ENCODE measurements at places on chromosomes 12 and 14.

- DNase-seq, result no peak
These were observed 1.3 kb upstream of the ATP2A2 start for GRCh38 chr12:110279566-110280375.

- DNase-seq, result no peak
These were observed 24.0 kb upstream of the LGR5 start for GRCh38 chr12:71415336-71416231.

DNA sequence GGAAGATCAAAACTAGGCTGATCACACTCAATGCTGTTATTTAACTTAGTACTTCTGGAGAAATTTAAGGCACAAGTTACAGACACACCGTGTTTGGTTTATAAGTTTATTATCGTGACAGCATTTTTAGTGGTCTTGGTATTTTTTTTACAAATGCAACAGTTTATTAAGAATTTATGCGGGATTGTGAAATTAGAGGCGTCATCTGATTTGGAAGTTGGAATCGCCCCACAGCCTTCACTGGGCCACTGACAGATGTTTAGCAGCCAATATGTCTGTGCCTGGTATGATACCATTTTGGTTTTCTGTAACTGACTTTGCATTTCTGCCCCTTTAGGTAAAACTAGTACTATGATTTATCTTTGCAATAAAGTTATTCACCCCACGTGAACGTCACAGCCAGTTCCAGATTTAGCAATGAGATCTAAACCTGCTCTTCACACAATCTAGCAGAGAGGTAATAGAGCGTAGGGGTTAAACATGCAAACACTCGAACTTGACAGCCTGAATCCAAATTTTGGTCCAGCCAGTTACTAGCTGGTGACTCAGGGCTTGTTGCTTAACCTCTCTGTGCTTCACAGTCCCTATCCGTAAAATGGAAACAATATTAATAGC, 73.2 kb upstream of the SSTR1 start:
- no peak for DNase-seq

- DNase-seq, result no peak
These were observed 37.1 kb upstream of the AMN1 start for GRCh38 chr12:31765931-31766330.

- no peak for DNase-seq
These were observed 568.3 kb upstream of the FLRT2 start for GRCh38 chr14:84961637-84962036.

DNA sequence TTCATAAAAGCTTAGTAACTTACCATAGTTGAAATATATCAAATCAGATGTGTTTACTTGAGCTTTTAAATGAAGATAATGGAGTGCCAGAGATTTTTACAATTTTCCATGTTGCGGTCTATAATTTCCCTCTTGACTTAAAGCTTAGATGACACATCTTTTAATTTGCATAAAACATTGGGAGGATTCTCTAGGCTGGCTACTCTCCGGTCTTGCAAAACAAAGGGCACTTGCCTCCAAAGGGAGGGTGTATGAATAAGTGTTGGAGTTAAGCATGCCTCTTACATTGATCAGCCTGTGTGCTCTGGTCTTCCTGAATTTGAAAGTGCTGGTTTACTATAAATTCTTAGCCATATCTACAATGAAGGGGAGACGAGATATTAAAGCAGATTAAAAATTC, 336.4 kb upstream of the NAV3 start:
- no peak for DNase-seq

- no peak for DNase-seq
These were observed 19.3 kb upstream of the CCER1 start for GRCh38 chr12:90974286-90974685.

GRCh38 chr12:44000309-44000952, 164.6 kb downstream of the TMEM117 start:
- DNase-seq, result no peak

DNA sequence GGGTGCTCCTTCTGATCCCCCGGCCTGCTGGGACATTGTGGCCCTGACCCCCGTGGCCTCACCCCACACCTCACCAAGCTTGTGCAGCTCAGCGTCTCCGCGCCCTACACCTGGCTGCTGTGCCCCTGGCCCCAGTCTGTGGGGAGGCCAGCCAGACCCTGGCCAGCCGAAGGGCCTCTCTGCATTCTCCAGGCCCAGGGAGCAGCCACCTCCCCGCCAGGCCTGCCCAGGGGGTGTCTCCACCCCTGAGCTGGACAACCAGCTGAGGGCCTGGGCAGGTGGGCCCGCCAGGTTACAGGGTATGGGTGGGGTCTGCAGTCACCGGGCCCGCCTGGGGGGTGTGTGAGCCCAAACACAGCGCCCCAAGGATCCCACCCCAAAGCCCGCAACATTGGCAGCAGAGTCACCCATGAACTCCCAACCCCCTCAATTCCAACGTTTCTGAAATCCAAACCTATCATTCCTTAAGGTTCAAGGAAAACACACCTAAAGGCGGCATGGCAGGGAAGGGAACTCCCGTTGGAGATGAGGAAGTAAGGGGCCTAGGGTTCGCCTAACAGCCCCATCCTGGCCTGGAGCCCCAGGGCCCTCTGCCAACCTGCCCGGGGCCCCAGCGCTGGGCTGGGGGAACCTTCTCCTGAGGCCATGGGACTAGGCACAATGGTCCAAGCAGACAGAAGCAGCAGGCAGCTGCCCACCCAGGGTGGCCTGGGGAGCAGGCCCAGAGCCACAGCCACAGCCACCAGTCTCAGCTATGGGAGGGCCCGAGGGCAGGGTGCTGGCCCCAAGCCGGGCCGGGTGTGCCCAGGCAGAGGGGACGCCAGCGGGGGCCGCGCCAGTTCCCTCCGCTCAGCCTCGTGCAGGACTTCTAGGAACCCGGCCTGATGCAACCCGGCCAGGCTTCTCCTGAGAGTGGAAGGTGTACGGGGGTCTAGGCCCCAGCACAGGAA, 8.5 kb downstream of the AKT1 start:
- DNase-seq, result no peak

DNA sequence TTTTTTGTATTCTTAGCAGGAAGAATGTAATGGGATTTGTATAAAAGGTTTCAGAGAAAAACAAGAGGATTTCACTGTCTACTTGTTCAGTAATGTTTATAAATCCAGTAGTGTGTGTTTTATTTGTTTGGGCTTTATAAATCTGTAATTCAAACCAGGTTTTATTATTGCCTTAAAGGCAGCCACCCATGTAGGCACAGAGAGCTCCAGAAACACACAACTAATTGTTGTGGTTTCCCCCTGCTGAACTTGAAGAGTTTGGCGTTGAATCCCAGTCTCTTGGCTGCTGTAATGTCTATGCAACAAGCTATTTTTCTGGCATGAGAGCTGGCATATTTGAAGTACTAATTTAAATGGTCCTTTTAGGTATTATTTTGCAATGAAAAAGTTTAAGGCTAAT, 63.4 kb upstream of the SLCO1C1 start:
- no peak for DNase-seq

- DNase-seq, result no peak
These were observed 913.1 kb upstream of the FBXO33 start for GRCh38 chr14:40345334-40345733.

DNA sequence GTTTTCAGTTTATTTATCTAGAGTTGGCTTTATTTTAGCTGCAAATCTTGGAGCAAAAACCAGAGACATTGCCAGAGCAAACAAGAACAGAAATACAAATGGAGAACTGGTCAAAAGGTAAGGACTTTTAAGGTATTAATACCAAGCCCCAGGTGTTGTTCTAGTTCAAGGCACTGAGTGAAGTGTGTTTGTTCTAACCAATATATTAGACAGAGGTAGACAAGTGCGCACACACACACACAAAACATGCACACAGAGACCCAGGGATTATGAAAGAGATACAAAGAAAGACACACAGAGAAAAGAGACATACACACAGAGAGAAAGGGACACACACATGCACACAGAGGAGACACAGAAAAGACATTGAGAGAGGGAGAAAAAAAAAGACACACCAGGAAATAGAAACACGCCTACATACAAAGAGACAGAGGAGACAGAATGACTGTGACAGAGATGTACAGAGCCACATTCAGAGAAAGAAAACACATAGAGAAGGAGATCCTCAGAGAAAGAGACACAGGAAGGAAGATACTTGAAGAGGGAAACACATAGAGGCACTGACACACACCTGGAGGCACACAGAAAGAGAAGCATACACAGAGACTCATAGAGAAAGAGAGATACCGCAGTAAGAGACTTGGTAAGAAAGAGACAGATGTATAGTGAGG, 50.2 kb downstream of the MIPOL1 start:
- DNase-seq, result no peak

- no peak for DNase-seq
These were observed 660 bp upstream of the MAP1LC3B2 start for GRCh38 chr12:116558280-116559161.

- DNase-seq, result no peak
These were observed 223.0 kb downstream of the SLC6A15 start for GRCh38 chr12:84689638-84690037.

GRCh38 chr14:37411079-37411735, 183.8 kb downstream of the FOXA1 start:
- DNase-seq, result no peak

DNA sequence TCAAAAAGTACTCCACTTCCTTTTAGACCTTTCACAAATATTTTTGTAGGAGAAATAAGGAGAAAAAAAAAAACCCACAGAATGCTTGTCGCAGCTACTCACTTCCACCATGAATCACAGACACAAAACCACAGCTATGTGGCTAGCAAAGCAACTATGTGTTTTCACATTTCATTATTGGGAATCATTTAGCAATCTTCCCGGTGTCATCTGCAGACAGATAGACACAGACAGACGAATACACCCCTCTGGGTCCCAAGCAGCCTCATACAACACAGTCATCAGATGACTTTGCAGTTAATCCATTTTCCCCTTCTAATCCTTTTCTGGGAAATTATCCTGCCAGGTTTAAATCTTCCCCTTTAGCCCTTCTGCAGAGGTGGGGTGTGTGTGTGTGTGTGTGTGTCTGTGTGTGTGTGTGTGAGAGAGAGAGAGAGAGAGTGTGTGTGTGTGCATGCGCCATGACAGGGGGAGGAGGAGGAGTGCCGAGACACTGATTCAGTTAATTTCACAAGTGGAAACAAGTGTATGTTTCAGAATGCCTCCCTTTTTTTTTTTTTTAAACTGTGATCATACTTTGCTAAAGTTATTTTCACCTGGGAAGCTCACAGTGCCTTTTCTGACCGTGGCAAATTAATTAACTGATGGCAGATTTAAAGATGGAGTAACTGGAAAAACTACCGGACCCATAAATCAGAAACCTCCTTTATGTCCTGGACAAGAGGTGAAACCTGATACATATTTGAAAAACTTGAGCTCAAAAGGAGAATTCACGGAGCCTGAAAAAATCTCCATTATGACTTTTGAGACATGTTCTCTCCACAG, 39.9 kb downstream of the LTBP2 start:
- no peak for DNase-seq

GRCh38 chr12:131002216-131002631, 48.5 kb downstream of the ADGRD1 start:
- no peak for DNase-seq

DNA sequence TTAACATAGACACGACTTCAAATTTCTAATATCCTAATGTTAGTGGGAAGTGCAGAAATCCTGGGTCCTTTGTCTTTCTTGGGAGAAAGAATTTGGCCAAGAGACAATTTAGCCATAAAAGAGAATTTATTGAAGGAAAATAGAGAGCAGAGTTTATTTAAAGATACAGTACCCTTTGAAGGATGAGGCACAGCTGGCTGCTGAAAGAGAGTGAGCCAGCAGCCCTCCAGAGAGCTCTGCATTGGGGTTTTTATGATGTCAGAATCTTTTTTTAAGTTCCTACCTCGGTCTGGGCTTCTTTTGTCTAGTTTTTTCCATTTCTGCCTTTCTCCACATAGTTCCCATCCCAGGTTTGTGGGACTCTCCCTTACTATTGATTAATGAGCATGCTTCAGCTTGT, 37.5 kb downstream of the CCER1 start:
- DNase-seq, result no peak

- no peak for DNase-seq
These were observed 26.9 kb downstream of the BATF start for GRCh38 chr14:75549169-75549568.

GRCh38 chr14:88533064-88533602, 21.7 kb downstream of the PTPN21 start:
- no peak for DNase-seq

GRCh38 chr14:59787045-59787674, 83.4 kb downstream of the RTN1 start:
- no peak for DNase-seq

DNA sequence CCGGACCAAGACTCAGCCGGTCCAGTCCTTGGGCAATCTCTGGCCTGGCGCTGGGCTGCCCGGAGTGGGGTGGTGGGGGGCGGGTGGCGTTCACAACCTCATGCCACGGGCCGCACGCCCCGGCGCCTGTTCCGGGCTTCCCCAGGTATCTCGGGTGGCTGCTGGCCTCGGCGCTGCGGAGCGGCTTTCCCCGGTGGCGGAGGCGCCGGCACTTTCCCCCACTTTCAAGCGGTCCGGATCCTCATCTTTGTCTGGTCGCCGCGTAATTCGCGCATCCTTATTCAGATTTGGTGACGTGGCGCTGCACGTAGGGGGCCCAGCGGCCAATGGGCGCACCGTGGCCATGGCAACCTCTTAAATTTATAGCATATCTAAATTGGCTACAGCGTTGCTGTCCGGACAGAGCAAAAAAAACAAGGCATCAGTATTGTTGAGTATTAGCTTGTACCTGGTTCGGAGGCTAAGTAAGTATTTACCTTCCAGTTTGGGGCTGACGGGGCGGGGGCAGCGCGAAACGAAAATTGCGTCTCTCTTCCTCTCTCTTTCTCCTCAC, at the start of gene LHX5:
Gene LHX5, minus strand, starts transcription at position 253 of the 553 bp plus-strand sequence. CDS start 373 bp downstream, outside the sequence.
- DNase-seq, result no peak

GRCh38 chr12:124915239-124916236, 1.1 kb upstream of the UBC start:
- DNase-seq, result no peak

DNA sequence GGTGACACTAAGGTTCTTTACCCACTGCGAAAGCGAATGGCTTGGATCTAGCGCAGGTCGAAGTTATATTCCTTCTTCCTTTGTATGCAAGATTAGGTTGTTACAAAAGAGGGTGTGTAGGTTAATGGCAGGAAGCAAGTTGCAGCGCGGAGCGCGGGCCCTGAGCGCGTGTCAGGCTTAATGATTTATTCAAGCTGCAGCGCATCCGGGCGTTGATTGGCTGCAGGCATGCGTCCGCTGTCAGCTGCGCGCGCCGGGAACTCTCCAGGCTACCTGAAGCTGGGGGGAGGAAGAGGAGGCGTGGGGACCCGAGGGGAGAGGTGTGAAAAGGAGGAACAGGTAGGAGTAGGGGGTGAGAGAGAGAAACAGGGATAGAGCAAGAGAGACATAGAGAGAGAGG, 7.4 kb downstream of the ASCL1 start:
- no peak for DNase-seq

DNA sequence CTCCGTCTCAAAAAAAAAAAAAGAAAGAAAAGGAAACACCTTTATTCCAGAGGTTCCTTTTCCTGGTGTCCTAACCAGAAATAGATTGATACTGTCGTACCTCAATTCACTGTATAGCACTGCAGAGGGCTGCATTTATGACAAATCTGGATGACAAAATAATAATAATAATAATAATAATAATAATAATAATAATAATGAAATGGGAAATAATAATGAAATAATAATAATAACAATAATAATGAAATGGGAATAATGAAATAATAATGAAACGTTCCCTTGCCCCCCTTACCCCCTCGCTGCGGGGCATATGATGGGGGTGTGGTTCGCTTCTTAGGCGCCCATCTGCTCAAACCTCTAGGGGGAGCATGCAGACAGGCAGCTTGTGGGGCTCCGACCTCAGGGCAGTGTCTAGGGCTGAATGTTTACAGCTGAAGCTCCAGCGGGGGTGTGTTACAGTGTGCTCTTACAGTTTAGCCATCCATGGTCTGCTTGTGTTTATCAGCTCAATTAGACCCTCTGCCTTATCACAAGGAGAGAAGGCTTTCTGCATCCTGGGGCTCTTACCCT, 1088.3 kb upstream of the SEL1L start:
- no peak for DNase-seq

- no peak for DNase-seq
These were observed 319.9 kb downstream of the TMEM121 start for GRCh38 chr14:105846312-105846711.
